ENCODE measurements at places on chromosomes 12 and 14.

GRCh38 chr12:50042693-50043092 is 14.7 kb upstream of the ASIC1 start:
- no peak for DNase-seq

GRCh38 chr14:49895480-49895879 is 2.6 kb downstream of the ARF6 start:
- no peak for DNase-seq

- no peak for DNase-seq
Measured at GRCh38 chr14:102873546-102874061, 48.9 kb upstream of the AMN start.

DNA sequence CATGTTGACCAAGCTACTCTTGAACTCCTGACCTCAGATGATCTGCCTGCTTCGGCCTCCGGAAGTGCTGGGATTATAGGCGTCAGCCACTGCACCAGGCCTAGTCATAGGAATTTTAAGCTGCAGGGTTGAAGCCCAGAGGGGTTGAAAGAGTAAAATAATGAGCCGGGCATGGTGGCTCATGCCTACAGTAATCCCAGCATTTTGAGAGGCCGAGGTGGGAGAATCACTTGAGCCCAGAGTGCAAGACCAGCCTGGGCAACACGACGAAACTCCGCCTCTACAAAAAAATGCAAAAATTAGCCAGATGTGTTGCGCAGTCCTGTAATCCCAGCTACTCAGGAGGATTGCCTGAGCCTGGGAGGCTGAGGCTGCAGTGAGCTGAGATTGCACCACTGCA is 69.6 kb downstream of the GALNT8 start:
- DNase-seq, result no peak

DNA sequence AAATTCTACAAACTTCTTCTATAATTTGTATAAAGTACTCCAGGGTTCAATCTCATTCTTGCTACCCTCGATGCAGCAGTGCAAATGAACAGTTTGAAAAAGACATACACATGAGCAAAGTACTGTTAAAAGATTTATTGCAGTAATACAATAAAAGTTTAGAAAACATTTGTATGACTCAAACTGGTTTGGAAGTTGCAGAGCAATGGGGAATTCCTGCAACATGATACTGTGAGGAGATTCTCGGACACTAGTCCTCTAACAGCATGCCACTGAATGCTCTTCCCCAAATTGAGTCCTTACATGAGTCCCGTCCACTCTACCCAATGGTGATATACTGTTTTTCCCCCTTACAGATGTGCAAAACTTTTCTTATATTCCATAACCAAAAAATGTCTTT is 45.4 kb downstream of the ATG14 start:
- DNase-seq, result no peak

- no peak for DNase-seq
Measured at GRCh38 chr14:43528321-43528720, 978.8 kb downstream of the FSCB start.
